ENCODE measurements at places on chromosomes 1 and 21.

DNA sequence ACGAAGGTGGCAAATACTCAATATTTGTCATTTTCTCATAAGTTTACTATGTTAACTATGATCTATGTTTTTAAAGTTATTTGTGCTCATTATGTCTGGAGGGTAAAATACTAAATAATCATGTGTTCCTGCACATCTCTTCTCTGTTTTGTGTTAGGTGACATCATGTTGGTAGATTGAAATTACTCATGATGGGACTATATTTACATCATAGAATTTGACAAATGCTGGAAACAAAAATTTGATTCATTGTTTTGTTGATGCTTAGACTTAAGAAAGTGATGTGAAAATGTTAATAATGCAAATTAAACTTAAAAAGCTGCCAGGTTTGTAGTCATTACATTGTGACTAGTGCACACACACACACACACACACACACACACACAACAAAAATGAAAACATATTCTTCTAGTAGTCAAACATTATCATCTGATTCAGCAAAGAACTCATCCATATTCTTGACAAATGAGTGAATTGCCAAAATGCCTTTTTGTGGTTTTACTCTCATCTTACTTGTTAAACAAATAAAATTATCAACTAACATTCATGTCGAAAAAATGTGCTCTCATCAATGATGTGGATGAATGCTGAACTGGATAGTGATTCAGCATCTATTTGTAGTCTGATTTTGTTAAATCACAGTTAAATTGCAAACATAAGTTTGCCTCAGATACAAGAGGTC lies 870.7 kb downstream of the BRINP3 start:
- DNase-seq: peak; percentile 92

DNA sequence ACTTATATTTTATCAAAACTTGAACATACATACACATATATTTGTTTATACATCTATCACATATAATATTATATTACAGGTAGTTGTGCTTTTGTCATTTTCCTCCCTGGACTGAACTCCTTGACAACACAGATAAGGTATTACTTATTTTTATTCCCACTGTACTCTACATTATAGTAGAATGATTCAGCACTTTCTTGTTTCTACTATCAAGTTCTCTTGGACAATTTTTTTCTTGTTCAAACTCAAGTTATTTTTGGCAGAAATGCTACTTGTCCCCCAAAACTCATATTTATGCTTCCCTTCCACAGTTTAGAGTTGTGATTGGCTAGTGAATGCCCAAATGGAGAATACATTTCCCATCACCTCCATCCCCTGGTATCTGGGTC lies 10.8 kb upstream of the PTPRC start:
- no peak for DNase-seq

- DNase-seq: no peak
Measured at GRCh38 chr1:31568895-31569595, 7.3 kb upstream of the TINAGL1 start.

- peak; percentile 86 for DNase-seq
Measured at GRCh38 chr1:207823880-207824566, 72.2 kb downstream of the CD46 start.

GRCh38 chr1:32900956-32901822 lies at the start of gene TMEM54:
TSS of gene TMEM54 (minus strand) at chr1:32901389. CDS start at chr1:32901238, 151 bp downstream.
- peak; percentile 32 for DNase-seq

DNA sequence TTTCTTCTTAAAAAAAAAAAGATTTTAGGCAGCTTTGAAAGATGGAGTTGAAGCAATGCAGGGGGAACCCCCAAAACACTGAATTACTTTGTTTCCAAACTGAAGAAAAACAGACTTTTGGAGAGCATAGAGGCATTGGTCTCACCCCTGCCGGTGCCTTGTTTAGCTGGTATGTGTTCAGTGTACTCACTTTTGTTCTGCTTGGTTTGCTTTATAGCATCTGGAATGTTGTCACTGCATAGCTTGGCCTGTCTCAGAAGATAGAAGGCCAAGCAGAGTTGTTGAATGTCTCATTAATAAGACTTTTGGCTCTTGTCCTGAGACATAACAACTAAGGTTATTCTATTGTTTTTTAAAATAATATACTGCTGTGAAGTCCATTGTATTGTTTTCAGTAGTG lies 6.9 kb downstream of the THRAP3 start:
- no peak for DNase-seq

DNA sequence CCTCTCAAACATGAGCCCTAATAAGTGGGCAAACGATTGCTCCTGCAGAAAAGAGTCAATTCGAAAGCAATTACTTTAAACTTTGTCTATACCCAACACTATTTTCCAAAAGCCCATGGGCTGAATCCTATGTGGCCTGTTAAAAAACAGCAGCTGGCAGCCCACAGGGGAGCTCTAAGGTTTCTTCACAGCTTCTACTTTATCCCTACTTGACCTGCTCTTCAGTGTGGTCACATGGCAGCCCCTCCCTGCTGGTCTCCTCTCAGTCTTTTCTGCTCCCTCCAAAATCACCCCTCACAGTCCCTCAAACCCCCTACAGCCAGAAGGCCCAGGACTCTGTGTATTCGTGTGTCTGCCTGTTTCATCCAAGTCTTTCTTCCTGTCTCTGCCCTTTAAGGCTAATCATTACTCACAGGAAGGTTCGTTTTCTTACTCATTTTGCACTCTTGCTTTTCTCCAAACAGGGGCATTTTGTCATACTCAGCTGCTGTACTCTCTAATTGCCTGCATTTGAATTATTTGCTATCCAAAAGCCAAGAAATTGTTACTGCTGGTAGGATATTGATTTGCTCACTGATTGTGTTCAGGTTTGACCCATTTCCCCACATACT lies 62.4 kb upstream of the FAM3B start:
- no peak for DNase-seq

DNA sequence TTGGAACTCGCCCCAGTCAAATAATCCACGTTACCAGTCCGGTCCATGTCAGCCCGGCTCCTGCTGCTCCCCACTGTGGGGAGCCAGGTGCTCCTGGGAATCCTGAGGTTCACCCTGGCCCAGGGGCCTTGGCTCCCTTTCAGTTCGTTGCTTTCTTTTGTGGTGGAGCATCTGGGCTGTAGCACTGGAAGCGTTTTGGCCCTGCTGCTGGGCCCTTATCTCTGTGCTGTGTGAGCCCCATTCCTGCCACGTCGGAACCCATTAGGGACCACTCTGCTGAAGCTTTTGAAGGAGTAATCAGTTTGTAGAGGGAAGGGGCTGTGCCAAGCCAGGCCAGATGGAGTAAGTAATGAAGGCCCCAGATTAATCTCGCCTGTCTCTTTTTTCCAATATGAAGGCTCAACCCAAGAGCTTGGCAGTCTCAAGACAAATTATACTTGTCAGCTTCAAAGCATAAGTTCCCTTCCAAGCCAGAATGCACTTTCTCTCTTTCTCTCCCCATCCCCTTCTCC lies 82.3 kb downstream of the PGM1 start:
- DNase-seq: peak; percentile 33

DNA sequence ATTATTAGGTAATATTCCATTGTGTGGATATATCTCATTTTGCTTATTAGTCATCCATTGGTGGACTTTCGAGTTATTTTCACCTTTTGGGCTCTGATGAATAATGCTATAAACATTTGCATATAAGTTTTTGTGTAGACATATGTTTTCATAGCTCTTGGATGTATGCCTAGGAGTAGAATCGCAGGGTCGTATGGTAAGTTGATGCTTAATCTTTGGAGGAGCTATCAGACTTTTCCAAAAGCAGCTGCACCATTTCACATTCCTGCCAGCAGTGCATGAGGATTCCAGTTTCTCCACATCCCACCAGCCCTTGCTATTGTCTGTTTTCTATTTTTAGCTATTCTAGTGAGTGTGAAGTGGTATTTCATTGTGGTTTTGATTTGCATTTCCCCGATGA lies 120.3 kb upstream of the TMEM51 start:
- DNase-seq: peak; percentile 91

- DNase-seq: peak; percentile 64
Measured at GRCh38 chr1:47997289-47998200, at the start of gene TRABD2B. TSS of gene TRABD2B (minus strand) at chr1:47997385.

- DNase-seq: no peak
Measured at GRCh38 chr1:197808880-197809279, 33.6 kb upstream of the DENND1B start.
